Nucleus accumbens (tissue), 56 donors: ENCODE measurements at places on chromosomes 12 and 14.

- no peak for DNase-seq
Observed at GRCh38 chr14:76727901-76728300, 33.4 kb upstream of the VASH1 start.

DNA sequence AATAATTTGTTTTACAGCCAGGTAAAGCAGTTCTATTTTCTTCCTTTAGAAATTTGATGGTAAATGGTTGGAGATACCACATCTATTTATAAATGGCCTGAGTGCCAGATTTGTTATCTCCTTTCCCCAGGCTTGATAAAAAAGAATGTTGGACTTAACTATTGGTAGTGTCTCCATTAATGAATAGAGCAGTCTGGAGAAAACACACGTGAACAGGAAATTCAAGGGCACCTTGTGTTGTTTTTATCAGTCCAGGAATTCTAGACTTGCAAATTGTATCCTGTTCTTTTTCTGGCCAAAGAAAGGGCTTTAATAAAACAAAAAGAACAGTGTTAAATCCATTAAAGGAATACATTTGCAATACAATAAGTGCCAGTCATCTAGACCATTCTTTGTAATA is 40.8 kb upstream of the BMAL2 start:
- DNase-seq: no peak

- no peak for DNase-seq
Observed at GRCh38 chr12:69931569-69931968, 106.5 kb downstream of the MYRFL start.

- DNase-seq: no peak
Observed at GRCh38 chr14:55545779-55546178, 34.2 kb upstream of the KTN1 start.

DNA sequence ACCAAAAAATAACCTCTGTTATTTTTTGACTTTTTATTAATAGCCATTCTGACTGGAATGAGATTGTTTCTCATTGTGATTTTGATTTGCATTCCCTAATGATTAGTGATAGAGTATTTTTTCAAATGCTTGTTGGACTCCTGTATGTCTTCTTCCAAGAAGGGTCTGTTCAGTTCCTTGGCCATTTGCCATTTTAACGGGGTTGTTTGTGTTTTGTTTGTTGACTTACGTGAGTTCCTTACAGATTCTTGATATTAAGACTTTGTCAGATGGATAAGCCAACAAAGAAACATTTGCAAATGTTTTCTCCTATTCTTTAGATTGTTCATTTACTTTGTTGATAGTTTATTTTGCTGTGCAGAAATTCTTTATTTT is 651.6 kb upstream of the LRFN5 start:
- no peak for DNase-seq
